ENCODE measurements at places on chromosomes 1 and 21.

GRCh38 chr1:25533775-25534409, 9.5 kb upstream of the LDLRAP1 start:
- no peak for DNase-seq

DNA sequence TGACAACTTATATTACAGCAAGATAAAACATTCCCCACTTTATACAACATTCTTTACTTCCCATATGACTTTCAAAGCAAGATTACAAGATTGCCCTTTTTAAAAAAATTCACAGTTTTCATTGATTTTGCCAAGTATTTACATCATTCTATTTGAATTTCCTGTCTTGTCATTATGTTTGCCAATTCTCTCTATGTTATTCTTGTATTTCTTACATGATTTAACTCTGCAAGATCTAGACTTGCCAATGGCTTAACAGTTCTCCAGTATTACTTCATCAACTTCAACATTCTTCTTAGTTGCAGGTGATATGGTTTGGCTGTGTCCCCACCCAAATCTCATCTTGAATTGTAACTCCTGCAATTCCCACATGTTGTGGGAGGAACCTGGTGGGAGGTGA, 31.6 kb downstream of the FMO4 start:
- DNase-seq, result no peak

DNA sequence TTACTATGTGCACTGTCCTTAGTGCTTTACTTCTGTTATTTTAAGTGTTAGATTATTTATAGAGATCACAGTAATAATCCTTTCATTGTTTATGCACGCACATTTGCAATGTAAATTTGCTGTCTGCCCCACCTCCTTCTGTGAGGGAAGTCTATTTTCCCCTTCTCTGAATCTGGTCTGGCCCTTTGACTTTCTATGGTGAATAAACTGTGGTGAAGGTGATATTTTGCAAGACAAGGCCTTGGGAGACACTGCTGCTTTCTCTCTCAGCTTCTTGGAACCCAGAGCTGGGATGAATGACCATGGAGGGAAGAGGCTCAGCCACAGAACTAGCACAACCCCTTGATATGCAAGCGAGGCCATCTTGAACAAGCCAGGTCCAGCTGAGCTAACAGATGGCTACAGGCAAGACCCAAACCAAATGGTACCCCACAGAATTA, 156.3 kb downstream of the ST6GALNAC3 start:
- DNase-seq, result no peak

GRCh38 chr1:206422525-206422924, 47.8 kb upstream of the IKBKE start:
- no peak for DNase-seq

DNA sequence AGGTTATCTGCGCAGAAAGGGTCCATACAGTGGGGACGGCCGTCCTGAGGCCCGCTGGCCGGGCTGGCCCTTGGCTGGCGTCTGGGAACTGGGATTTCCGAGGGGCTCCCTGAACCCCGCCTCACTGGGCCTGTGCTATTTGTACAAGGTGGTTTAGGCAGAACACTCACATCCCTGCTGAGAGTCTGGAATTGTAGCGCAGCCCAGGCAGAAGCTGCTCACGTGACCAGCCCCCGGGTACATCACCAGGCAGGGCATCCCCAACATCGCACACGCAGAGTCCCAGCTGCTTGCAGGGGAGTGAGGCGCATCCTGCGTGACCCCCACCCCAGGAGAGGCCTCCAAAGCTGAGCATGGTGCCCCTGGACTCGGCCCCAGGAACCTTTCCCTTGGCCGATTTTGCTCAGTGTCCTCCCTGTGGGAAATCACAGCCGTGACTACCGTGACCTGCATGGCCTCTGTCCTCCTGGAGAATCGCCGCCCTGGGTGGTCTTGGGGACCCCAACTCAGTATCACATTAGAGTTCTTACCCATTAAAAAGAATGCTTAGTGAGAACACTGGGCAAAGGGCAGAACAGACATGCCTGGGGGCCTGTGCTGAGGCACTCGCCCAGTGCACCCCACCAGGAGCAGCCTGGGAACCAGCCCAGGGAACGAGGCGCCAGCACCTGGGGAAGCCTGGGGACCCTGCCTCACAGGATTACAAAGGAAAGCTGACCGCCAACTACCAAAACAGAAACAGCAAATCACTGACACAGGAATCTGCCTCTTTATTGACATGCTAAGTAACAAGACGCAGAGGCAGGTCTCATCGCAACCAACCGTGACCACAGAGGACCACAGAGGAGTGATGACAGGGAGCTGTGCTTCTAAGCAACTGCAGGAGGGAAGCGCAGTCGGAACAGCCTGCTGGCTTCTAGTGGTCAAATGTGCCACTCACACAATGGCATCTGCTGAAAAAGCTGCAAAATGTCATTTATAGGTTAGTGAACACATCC, 33.5 kb downstream of the UBE2G2 start:
- no peak for DNase-seq

DNA sequence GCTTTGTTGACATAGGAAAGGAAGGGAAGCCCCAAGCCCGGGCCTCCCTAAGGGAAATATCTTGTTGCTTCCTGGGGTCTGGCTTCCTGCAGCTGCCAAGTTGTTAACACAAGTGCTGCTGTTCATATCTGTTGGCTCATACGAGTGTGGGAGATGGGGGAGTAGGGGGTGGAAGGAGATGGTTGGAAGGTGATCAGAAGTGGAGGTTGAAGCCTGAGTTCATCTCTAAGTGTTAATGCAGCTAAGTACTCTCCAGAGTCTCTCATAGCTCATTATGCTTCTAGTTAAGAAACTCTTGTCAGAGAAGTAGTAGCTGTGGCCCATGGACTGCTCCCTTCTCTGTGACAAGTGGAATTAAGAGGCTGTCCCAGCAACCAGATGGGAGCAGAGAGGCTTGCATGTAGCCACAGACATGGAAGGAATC, 319.2 kb upstream of the SPAG17 start:
- no peak for DNase-seq

DNA sequence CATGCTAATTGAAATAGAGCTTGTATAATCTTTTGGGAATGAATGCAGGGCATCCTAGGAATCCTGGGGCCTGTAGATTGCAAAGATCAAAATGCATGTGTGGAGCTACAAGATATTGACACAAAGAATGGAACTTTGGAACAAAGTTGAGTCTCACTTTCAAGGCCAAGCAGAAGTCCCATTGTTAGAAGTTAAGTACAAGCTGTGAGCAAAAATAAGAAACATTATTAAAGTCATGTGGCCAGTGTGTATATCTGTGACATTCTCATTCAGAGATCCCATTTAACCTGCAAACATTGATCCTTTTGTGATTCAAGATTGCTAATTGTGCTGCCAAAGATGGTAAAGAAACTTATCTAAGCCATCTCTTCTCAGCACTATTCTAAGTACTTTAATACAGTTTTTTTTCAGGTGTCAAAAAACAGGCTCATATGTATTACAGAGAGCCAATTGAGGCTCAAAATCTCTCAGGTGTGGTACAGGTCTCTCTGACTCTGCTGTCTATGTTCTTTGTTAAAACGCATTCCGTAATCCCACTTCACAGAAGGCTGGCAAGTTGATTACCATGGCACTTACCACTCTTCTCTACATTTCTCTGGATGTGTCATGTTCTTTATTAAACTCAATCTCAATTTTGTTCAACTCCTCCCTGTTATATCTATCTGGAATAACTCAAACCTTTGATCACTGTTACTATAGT, 704.4 kb upstream of the NEGR1 start:
- no peak for DNase-seq

GRCh38 chr1:155171836-155172731, 1.0 kb downstream of the KRTCAP2 start:
- DNase-seq, result no peak

DNA sequence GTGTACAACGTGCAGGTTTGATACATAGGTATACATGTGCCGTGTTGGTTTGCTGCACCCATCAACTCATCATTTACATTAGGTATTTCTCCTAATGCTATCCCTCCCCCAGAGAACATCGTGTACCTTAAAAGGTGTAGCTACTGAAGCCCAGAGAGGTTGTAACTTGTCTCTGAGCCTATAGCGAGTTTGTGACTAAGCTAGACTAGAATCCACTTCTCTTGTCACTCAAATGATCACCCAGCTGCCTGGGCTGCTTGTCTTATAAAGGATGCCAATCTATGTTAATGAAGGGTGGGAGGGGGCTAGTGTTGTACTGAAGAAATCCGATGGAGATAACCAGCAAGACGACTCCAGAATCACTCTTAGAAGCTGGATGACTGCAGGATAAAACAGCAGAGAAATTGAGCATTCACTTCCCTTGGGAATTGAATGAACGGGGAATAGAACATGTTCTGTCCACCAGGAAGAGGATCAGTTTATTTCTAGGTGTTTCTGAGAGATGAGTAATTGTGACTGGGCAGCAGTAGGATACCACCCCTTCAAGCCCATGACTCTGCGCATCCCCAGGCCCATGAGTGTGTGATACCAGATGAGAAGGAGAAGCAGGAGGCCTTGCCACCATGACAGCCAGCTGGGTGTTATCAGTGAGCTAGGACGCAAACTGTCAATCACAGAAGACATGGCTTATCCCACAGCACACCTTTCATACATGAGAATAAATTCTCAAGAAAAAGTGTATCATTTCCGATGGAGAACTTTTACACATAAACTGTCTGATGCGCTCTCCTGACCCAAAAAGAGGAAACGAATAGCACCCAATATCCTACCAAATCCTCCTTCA, 390.4 kb downstream of the NTNG1 start:
- no peak for DNase-seq

All from RPMI7951 (cell line).